ENCODE measurements at places on chromosomes 2 and 18. TPM values are rescaled to one million over a fixed set of nuclear protein-coding genes. Genes with fewer than 3 reads are reported as not detected.

The G6PC2 gene
- not detected for polyA plus RNA-seq

The MYOM1 gene
- 0.02 TPM for polyA plus RNA-seq

The SIX3 gene
- not detected for polyA plus RNA-seq

The SERPINB2 gene
- polyA plus RNA-seq = 5.3 TPM

The MARCO gene
- not detected for polyA plus RNA-seq
